ENCODE measurements at places on chromosomes 7 and 10.

- no peak for DNase-seq
Observed at GRCh38 chr10:72523062-72523461, 102.8 kb downstream of the MICU1 start.

- DNase-seq = no peak
Observed at GRCh38 chr7:157008206-157009169, 2.0 kb downstream of the MNX1 start.

- peak; percentile 41 for DNase-seq
Observed at GRCh38 chr10:73785721-73786511, 510 bp downstream of the ZSWIM8 start.

DNA sequence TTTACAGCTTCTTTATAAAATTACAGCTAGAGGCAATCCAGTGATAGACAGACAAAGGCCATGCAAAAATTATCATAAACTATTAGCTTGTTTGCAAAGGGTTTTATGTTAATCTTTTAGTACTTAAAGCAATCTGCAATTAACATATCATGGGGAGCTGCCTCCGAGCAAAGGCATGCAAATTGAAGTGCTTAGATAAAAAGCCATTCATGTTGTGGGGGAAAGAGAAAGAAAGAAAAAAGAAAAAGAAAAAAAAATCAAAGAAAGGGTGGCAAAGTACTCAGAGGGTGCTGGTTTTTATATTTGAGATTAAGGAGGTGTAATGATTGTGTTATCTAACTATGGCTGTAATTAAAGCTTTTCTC is 799.5 kb downstream of the LRMDA start:
- no peak for DNase-seq

DNA sequence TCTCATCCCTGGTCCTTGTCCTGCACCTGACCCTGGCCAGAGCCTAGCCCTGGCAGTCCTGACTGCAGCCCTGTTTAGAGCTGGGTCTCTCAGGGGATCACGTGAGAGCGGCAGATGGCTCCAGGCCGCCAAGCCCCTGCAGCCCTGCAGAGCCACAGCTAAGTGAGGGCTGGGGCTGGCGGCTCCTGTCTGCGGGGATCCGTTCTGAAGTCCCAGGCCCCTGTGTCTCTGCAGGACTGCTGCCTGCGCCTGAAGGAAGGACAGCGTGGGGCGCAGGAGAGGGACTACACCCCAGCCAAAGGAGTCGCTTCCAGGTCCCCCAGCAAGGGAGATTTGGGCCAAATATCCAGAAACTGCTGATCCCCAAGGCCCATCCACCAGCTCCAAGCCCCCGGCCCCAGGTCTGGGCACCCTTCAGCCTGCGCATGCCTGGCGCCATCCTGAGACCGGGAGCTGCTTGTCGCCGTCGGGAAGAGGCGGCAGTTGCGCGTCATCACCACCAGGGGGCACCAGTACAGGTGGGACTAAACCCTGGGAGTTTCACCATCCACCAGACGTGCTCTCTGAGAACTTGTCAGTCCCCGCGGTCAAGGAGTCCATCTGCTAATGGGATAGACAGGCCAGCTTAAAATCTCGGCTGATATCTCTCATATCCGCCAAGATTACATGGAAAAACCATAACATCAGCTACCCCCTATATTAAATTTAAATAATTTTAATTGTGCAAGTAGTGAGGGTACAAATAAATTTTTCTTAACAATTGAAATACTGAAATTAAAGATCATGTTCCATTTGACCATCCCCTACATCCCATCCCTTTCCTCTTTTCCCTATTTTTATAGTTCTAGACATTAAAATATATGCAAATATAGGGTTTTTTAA is 25.1 kb upstream of the GHRHR start:
- peak; percentile 53 for DNase-seq

DNA sequence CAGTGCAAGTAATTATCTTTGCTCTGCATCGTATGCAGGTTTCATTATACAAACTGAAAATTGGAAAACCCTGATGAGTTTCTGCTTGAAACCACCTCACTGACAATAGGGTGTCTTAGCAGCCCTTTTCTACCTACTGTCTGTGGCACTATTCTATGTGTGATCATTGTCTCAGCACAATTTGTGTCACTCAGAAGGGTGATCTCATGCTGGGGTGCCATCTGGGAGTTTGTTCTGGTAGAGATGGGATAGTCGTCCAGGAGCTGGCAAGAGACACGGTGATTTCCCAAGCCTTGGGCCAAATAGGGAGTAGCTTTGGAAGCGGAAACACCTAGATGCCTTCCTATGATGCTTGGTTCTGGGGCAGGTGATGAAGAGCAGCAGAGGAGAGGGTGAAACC is 186.3 kb downstream of the FRMD4A start:
- no peak for DNase-seq

- DNase-seq = peak; percentile 70
Observed at GRCh38 chr10:17831341-17831740, 22.2 kb downstream of the MRC1 start.

DNA sequence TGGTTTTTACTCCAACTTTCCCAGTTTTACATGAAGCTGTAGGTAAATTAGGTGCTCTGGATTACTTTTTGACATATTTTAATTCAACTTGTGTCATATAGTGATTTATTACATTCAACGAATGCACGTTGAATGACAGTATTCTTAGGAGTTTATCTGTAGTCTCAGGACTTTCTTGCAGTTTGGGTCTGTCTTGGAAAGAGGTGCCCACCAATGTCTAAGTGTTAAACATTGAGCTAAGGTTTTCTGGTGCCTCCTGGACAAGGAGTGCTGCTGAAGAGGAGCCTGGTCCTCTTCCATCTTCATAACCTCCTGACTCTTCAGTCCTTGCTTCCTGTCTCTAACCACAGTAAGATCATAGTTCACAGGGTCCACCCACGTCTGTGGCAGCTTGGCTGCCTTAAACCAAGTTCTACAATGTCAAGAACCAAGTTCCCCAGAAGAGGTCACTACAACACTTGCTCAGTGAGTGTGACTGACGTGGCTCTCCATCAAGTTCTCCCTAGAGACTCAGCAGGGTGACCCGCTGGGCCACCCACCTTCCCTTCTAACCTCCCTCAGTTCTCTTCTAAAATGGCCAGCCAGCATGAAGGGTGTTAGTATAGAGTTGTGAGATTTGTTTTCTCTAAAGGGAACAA is 6.1 kb downstream of the NPY start:
- DNase-seq = peak; percentile 96

DNA sequence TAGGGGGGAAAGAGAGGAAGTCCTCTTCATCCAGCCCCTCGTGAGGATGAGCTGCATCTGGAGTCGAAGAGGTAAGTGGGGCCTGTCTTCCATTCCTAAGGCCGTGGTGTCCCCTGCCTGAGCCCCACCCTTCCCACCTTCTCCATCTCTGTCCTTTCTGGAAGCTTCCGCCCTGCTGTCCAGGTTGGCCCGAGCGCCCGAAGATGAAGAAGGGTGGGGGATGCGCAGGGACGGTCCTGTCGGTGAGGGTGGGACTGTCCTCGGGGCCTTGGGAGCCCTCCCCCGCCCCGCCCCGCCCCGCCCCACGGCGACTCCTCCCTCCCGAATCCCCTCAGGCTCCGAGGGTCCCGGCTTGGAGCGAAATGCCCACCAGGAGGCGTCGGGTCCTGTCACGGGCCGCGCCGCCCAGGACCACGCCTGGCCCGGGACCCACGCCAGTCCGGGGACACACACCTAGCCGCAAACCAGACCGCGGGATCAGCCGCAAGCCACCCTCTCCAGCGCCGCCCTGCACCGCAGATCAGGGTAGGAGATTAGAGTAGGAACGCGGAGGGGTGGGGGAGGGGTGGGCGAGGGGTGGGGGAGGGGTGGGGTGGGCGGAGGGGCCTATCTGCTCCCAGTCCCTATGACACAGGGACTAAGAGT is 15.3 kb downstream of the GPRIN2 start:
- no peak for DNase-seq

DNA sequence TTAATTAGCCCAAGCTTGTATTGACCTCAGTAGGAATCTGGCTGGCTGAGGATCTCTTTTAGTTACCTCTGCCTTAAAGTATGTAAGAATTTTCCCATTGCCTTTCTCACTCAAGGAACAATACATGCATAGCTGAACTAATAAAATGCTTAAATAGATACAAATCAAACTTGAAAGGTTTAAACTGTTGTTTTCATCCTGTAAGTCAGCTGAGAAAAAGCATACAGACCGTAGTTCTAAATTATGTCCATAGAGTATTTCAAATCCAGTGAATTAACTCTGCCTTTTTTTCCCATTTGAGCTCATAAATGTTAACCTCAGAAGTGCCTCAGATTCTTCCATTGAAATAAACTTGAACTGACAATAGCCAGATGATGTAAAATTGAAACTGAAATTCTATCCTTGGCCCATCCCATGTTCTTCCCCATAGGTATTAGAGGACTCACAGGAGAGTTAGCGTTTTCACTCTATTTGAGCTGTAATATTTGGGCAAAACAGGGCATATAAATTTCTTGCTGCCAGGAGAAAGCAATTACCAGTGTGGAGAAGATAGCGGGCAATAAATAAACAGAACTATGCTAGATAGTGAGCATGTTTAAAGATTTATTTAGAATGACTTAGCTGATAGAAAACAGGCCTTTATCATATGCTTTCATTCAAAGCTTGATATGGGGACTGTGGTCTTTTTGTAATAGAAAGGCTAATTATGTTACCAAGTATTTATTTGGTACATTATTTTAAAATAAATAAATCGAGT is 163.7 kb downstream of the WNT2 start:
- no peak for DNase-seq

- DNase-seq = no peak
Observed at GRCh38 chr10:131652438-131653139, 248.2 kb upstream of the PPP2R2D start.

- DNase-seq = no peak
Observed at GRCh38 chr10:123135415-123136141, at the start of gene HMX3. HMX3 (plus strand) TSS chr10:123135970; CDS start chr10:123136051, 81 bp downstream.

DNA sequence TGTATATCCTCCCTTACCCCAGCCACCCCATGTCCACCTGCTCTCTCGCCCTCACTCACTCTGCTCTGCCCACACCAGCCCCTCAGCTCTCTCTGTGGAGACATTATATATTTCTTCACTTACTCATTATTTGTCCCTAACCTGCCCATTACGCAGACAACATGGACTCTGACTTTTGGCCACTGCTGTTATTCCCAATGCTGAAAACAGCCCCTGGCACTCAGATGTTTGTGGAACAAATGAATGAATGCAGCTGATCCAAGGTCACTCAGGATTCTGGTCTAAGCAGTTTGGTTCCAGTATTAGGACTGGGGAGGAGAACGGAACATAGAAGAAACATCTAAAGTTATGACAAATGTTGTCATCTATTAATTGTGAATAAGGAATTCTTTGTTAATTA is 26.7 kb downstream of the GNA12 start:
- DNase-seq = no peak

GRCh38 chr10:69089638-69090599 is 2.0 kb downstream of the SRGN start:
- peak; percentile 79 for DNase-seq

DNA sequence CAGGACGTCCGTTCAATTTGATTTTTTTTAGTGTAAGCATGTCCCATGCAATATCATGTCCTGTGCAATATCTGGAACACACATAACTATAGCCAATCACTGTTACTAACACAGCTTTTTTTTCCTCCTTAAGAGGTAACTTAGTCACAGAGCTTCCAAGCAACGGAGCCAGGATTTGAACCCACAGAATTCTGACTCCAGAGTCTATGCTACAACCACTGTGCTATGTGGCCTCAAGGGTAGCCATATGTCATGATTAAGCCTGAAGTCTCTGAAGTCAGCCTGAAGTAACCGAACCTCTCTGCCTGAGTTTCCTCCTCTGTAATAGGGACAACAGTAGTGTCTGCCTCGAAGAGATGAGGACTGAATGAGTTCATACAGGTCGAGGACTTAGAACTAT is 42.2 kb upstream of the TCF7L2 start:
- DNase-seq = no peak

- DNase-seq = no peak
Observed at GRCh38 chr7:8435590-8436545, 2.5 kb downstream of the NXPH1 start.

- DNase-seq = no peak
Observed at GRCh38 chr10:130198651-130199050, 62.5 kb downstream of the GLRX3 start.

DNA sequence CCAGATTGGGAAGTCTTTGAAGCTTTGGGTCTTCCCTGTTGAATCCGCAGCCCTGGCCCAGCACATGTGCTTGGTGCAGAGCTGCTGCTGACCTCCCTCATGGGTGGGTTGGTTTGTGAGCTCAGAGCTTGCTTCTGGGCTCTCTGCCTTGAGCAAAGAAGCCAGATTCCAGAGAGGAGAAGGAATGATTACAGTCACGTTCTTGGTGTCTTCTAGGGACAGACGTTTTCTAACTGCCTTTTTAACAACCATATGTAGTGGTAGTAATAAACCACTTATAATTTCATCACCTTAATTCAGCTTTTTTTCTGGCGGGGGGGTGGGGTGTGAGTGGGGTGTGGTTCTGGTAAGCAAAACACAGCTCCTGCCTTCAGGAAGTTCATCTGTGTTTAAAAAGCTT is 39.5 kb downstream of the LRMDA start:
- no peak for DNase-seq

- DNase-seq = no peak
Observed at GRCh38 chr7:32219416-32219815, 149.2 kb upstream of the PDE1C start.

DNA sequence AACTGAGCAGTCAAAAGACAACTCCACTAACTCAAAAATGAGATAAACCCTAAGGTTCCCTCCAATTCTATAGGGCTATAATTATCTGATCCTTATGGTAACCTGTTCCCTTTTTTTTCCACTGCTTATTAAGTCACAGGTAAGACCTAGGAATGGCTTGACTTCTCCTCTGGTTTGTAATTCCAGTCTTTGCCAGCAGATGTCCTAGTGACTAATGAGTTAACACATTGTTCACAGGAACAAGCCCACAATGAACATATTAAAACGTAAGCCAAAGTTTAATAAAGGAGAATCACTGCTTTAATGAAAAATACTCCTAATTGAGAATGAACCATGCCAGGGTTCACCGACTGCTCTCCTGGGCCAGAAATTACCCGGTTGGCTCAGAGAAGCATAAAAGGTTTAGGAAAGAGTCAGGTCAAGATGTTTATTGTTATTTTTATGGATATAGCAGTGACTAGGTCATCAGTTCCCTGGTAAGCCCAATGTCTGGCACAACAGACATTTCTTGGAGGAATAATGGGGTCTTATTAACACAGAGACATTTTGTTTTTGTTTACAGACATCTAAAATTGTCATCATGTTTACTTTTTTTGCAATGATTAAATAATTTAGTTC is 120.1 kb downstream of the ELAPOR2 start:
- DNase-seq = peak; percentile 67

DNA sequence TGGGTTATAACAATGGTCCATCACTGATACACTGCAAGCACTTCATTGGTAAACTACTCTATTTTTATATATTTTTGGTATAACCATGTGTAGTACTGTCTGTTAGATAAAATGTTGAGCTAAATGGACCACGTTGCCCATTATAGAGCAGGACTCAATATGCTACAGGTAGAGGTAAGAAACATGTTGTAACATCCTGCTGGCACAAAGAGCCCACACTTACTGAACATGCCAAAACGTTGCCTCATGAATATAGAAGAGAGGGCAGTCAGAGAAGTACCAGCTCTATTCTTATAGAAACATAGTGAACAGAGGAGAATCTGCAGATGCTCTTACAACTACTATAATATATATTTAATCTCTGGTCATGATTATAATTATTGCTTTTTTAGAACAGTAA is 18.4 kb upstream of the MET start:
- DNase-seq = no peak

GRCh38 chr7:88546808-88547207 is 212.7 kb upstream of the ZNF804B start:
- peak; percentile 51 for DNase-seq
